ENCODE measurements at places on chromosomes 6 and 20.

GRCh38 chr20:20785226-20785625 is 72.8 kb upstream of the RALGAPA2 start:
- DNase-seq = no peak

- DNase-seq = peak; percentile 18
These were observed 678.1 kb downstream of the KIF16B start for GRCh38 chr20:15895126-15895525.

DNA sequence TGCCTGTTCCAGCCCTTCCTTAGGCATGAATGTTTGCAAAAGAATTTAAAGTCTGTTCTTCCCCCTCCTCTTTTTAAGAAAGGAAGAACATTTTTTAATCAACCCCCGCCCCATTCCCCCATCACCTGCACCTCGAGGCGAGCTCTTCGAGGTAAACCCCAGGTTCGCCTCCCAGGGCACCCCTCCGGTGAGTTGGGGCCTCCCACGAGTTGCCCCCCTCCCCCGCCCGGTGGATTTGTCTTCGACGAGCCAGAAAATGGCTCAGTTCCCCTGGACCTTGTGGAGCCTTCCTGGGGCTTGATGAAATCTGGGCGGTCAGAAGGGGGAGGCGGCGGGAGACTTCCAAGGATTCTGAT is 256 bp upstream of the OVOL2 start:
- no peak for DNase-seq

GRCh38 chr20:63178889-63179686 is 36.8 kb downstream of the YTHDF1 start:
- no peak for DNase-seq

GRCh38 chr6:21073318-21073839 is 520.2 kb upstream of the SOX4 start:
- no peak for DNase-seq

GRCh38 chr20:19709635-19710335 is 48.3 kb upstream of the RIN2 start:
- DNase-seq = no peak

DNA sequence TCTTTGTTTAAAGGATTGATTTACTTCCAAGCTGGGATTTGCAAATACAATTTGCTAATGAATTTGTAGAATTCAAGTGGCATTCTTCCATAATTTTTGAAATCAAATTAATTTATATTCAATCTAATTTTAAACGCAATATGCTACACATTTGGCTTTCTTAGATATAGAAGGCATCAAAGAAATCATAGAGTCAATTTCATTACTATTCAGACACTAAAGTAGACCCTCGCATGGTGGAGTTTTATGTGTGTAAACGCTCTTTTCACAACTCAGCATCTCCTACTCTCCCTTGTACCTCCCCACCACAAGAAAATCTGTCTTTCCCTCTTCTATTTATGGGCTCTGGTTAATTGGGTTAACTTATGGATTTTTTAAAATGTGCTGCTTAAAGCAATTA is 144.3 kb downstream of the DOK5 start:
- no peak for DNase-seq
